ENCODE measurements at places on chromosomes 13 and 19.

DNA sequence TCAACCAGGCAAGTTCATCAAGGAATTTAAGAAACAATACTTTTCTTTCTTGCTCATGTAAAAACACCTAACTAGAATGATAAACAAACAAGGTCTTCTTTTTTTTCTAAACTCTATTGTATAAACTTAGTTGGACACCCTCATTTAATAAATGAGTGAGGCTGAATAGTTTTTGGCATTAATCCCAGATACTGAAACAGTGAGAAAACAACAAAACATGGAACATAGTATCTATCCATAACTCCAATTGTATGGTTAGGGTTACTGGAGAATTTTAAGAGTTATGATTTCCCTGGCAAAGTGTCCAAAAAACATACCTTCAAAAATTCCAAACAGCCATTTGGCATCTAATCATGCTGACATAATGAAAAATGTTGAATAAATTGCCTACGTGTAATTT lies 5.8 kb upstream of the POMP start:
- no peak for DNase-seq

GRCh38 chr13:39612023-39612637 lies 9.1 kb upstream of the LHFPL6 start:
- peak; percentile 53 for DNase-seq

GRCh38 chr13:40017662-40018262 lies 362.3 kb downstream of the COG6 start:
- DNase-seq, result no peak

DNA sequence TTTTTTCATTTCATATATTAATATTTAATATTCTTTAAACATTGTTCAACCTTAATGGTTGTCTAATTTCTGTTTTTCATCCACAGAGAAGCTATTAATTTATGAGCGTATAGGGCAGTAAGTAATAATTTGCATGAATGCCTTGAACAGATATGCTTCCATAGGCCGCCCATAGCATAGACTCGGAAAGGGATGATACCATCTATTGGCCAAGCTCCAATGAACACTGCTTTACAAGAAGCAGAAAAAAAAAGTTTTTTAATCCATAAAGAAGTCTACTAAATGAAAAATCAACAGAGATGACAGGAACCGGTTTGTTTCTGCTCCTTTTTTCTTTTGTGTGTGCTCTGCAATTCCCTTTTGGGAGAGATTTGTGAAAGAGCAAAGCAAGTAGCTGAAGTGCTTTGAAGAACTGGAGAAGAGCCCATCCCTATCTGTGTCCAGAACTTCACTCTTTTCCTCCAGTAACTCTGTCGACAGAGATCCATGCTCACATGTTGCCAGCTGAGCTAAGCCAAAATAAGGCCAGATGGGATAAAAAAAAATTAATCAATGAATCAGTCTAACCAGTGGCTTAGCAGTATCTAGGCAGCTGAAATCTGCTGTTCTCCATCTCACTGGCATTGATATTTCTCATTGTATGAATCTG lies 215.9 kb upstream of the SOX21 start:
- DNase-seq, result no peak

DNA sequence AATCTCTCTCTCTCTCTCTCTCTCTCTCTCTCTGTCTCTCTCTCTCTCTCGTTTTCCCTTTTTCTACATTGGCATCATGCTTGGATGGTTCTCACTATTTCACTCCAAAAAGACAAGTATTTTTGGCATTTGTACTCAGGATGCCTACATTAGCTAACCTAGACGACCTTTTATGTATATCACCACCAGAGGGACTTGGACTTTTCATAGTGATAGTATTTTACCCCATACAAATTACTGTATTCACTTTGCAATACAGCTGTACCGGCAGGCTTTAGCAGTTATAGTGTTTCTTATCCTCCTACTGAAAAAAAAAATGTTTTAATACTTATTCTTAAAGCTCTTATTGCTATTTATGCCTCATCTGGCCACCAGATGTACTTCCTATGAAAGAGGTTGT lies 687.2 kb upstream of the KLHL1 start:
- DNase-seq, result no peak

GRCh38 chr19:46713781-46714443 lies 3.0 kb downstream of the PRKD2 start:
- DNase-seq, result peak; percentile 88

DNA sequence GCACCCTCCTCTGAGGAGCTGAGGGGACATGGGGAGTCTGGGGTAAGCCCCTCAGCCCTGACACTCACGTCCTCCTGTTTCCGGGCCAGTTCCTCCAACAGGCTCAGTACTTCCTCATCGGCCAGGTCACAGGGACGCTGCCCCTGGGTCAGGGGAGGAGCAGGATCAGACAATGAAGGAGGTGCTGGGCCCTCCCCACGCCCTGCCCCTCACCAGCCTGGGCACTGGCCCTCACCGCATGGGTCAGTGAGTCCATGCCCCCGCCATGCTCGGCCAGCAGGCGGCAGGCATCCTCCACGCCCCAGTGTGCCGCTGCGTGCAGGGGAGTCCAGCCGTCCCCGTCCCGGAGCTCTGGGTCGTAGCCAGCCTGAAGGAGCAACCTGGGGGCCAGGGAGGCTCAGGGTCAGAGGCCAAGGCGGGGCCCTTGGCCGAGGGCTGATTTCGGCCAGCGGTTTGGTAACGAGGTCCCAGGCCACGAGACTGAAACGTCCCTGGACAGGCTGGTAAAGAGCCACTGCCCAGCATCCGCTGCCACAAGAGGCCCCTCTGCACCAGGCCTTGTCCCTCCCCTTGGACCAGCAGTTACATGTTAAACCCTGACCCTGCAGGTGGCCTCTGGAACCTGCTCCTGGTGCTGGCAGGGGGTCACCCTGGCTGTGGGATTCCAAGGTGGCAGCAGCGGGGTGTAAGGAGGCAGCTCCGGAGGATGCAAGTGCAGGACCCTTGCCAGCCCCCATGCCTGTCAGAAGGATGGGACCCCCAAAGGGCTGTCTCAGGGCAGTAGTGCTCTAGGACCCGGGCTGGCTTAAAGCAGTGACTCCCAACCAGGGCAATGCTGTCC lies 18.5 kb downstream of the PPP1R12C start:
- no peak for DNase-seq

- no peak for DNase-seq
Observed at GRCh38 chr13:78603240-78603957, at the start of gene POU4F1. Gene POU4F1 (minus strand): TSS chr13:78603552. CDS start chr13:78603326, 226 bp downstream.

GRCh38 chr13:33186861-33187291 lies 98.7 kb downstream of the STARD13 start:
- no peak for DNase-seq

DNA sequence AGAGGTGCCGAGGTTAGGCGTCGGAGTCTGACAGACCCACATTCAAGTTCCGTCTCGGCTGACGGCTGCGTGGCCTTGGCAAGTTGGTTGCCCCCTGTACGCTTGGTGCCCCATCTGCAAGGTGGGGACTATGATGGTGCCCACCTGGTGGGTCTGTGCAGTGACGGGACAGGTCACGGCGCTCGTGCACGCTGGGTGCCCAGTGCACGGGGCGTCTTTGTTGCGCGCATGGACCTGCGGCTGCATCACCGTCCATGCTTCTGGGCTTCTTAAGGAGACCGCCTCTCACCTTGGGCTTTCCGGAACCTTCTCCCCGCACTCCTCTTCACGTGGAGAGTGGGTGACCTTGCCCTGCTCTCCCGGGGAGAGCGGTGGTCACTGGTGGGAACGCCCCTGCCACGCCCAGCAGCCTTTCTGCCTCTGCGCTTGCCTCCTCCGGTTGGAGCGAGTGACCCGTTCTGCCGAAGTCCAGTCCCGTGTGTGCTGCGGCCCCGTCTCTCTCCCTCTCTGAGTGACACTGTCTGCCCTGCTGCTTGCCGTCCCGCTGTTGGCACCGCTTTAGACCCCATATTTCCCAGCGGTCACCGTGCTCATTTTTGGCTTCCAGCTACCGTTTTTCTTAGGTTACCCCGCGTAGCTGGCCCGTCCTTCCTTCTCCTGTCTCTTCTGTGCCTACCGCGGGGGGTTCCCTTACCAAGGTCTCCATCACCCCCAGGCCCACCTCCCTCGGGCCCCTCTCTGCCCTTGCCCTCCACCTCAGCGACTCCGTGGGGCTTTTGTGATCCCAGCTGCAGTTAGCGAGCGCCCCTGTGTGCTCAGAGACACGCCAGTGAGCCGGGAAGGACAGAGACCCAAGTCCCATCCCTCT lies 6.4 kb downstream of the ATP11A start:
- no peak for DNase-seq

DNA sequence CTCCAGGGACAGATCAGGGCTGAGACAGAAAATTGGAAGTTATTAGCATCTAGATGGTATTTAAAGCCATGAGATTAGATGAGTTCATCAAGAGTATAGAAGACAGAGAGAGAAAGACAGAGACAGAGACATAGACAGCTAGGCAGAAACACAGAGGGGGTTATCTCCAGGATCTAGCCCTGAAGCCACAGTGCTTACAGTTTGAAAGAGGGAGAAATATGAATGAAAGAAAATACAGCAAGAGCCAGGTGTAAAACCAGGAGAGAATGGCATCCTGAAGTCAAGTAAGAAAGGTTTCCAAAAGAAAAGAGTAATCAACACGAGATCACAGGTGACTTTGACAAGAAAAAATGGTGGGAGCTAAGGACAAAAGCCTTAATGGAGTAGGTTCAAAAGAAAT lies 111.2 kb downstream of the TBC1D4 start:
- DNase-seq, result no peak

DNA sequence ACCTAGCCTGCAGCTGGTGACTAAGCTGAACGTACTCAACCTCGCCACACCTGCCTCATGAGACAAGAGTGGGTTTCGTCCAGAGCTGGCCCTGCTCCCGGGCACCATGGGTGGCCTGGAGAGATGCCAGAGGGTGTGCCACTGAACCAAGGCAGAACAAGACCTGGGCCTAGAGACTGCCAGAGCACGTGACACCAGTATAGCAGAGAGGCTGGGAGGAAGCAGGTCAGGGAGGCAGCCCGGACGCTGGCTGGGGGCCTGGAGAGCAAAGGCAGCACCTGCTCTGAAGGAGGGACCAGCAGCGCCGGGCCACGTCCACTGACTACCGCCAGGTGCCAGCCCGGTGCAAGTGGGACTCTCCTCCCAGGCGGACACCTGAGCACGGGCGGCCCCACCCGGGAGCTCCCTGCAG lies 7.3 kb upstream of the C13orf46 start:
- DNase-seq, result no peak

DNA sequence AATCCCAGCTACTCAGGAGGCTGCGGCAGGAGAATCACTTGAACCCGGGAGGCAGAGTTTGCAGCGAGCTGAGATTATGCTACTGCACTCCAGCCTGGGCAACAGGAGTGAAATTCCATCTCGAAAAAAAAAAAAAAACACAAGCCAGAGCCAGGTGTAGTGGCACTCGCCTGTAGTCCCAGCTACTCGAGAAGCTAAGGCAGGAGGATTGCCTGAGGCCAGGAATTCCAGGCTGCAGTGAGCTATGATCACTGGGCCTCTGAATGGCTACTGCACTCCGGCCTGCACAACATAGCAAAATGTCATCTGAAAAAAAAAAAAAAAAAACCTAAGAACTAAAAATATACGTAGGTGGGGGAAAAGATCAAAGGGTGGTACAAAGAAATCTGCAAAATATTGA lies 19.4 kb downstream of the EPS15L1 start:
- no peak for DNase-seq

- no peak for DNase-seq
Observed at GRCh38 chr13:106496072-106496997, 39.1 kb downstream of the EFNB2 start.

DNA sequence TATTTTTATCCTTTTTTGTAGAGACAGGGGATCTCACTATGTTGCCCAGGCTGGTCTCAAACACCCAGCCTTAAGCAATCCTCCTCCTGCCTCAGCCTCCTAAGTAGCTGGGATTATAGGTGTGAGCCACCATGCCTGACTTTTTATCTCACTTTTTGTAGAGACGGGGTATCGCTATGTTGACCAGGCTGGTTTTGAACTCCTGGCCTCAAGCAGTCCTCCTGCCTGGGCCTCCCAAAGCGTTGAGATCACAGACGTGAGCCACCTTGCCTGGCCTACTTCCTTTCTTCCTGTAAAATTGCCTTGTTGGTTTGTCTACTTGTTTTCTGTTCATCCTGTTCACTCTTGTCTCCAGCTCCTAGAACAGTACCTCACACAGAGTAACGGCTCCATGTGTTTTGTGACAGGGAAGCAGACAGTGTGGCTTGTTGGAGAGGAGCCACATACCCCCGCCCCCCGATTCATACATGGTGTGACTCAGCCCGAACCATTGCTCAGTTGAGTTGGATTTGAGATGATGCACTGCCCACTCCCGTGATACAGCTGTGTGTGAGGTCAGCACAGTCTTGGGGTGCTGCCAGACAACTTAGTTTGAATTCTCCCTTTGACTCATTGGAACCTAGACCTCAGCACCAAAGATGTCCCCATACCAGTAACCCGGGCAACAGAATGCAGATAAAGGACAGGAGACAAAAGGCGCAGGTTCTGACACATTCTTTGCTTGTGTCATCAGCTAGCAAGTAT lies 34.2 kb downstream of the GPR42 start:
- peak; percentile 96 for DNase-seq

GRCh38 chr13:80881495-80881894 lies 540.6 kb upstream of the SPRY2 start:
- no peak for DNase-seq

DNA sequence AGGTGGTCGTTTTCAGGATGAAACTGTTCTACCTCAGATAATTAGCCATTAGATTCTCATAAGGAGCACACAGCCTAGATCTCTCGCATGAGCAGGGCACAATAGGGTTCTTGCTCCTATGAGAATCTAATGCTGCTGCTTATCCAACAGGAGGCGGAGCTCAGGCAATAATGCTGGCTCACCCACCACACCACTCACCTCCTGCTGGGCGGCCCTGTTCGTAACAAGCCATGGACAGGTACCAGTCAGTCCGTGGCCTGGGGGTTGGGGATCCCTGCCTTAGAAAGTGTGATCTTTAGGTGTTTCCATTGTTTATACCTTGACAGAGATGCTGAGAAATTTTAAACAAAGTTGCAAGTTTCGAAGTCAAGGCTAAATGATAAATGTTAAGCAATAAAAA lies 344.6 kb upstream of the HTR2A start:
- DNase-seq, result no peak

GRCh38 chr13:100195568-100195967 lies 106.7 kb downstream of the PCCA start:
- DNase-seq, result no peak

- no peak for DNase-seq
Observed at GRCh38 chr13:36847606-36848005, 28.6 kb downstream of the RFXAP start.

GRCh38 chr19:23315286-23315685 lies 65.1 kb upstream of the ZNF724 start:
- DNase-seq, result no peak

DNA sequence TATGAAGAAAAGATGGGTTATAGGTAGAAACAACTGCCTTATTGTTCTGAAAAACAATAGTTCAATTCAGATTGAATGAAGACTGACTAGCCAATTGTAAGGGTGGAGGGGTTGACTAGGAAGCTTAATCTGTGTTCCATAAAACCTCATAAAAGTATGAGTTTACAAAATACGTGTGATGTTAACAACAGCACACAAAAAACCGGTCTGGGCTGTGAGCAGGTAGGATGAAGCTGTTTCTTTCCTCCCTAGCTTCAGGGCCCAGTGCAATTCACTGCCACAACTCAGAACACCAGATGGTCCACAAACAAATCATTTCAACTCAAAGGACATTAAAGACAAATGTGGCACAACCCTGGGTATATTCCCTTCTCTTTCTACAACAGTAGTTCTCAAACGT lies 3.2 kb downstream of the OXGR1 start:
- no peak for DNase-seq
